Hindlimb muscle (tissue), 1 donor: ENCODE measurements at places on chromosomes 1 and 21.

- DNase-seq = no peak
These were observed 16.0 kb upstream of the PLEKHG5 start for GRCh38 chr1:6507461-6507911.

GRCh38 chr1:16019644-16020277 is 1.9 kb upstream of the HSPB7 start:
- DNase-seq = no peak

- DNase-seq = no peak
These were observed 95.6 kb downstream of the ZNF644 start for GRCh38 chr1:90925928-90926869.

GRCh38 chr21:37206496-37206895 is 60.6 kb downstream of the VPS26C start:
- DNase-seq = no peak

DNA sequence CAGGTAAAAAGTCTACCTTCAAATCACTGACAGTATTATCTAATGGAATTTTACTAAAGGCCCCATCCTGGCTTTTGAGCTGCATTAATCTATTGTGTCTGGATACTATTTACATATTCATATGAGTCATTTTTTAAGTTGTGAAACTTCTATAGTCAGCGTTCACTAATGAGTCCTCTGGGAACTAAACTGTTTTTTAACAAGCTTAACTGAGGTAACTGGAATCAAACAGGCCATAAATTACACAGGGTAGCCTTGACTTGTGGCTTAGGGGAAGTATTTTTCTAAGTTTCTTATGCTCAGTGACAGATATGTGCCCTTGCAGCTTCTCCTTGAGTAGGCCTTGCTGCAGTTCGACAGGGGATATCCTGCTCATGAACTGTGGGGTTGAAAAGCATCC is 68.8 kb downstream of the JMJD4 start:
- DNase-seq = no peak

DNA sequence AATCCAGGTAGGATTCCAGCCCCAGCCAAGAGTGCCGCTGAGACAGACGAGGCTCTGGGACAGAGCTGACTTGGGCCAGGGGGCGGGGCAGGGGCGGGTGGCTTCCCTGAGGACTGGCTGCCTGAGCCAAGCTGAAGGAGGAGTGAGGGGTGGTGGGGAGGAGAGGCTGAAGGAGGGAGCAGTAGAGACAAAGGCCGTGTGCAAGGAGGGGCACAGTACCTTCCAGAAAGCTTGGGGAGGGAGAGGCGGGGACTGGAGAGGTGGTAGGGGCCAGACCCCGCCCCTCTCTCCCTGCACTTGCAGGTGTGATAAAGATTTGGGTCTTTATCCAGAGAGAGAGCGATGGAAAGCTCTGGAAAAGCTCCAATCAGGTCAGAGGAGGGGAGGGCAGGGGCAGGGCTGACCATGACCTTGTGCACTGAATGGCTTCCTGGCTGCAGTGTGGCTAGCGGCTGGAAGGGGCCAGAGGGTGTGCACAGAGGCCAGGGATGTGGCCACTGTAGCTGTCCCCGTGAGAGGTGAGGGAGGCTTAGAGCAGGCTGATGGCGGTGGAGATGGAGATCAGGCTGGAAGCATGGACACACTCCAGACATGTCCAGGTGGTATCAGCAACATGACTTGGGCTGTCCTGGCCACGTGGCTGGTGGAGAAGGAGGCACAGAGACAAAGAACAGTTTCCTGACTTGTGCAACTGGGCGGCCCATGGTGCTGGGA is 6.7 kb upstream of the EPHA8 start:
- no peak for DNase-seq

- DNase-seq = no peak
These were observed 147.0 kb upstream of the COA6 start for GRCh38 chr1:234226113-234226818.
